CD4-positive, alpha-beta T cell (primary cell): ENCODE measurements at places on chromosomes 1 and 21.

DNA sequence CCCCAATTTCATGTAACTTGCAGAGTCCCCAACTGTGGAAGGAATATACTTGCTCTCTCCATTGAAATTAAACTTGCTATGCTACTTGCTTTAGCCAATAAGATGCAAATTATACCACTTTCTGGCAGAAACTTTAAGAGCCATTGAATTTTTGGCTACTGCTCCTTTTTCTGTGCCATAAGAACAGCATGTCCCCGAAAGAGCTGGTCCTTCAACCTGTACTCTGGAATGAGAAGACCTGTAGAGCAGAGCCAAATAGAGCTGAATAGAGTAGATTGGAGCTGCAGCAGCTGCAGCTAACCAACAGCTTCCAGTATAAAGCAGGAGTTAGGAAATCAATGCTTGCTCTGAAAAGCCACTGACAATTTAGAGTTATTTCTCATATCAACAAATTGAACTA lies 472.3 kb upstream of the B3GALT2 start:
- no peak for DNase-seq

- DNase-seq = no peak
Measured at GRCh38 chr1:186500804-186501203, 39.9 kb upstream of the PDC start.

- DNase-seq = no peak
Measured at GRCh38 chr1:169999331-169999741, 75.2 kb downstream of the KIFAP3 start.

- peak; percentile 41 for DNase-seq
Measured at GRCh38 chr1:223248770-223249140, 105.7 kb upstream of the TLR5 start.

- no peak for DNase-seq
Measured at GRCh38 chr21:21606041-21606440, 607.8 kb downstream of the NCAM2 start.
